NCI-H1930 (cell line): ENCODE measurements at places on chromosomes 6 and 20.

DNA sequence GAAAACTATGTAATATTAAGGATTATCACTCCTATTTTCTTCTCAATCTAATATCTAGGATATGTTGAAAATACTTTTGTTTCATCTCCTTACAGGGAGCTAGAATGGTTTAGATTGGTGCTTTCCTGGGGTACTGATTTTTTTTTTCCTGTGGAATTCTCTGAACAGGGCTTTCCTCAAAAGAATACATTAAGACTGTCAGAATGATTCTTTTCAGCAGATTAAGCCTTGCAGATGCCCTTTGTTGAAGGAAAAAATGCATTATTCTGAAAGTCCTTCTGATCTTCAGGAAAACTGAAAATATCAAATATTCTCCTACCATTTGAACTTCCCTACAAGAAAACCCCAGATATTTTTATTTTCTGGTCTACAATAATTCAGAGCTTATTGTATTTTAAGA, 178.9 kb downstream of the SOX4 start:
- no peak for DNase-seq

DNA sequence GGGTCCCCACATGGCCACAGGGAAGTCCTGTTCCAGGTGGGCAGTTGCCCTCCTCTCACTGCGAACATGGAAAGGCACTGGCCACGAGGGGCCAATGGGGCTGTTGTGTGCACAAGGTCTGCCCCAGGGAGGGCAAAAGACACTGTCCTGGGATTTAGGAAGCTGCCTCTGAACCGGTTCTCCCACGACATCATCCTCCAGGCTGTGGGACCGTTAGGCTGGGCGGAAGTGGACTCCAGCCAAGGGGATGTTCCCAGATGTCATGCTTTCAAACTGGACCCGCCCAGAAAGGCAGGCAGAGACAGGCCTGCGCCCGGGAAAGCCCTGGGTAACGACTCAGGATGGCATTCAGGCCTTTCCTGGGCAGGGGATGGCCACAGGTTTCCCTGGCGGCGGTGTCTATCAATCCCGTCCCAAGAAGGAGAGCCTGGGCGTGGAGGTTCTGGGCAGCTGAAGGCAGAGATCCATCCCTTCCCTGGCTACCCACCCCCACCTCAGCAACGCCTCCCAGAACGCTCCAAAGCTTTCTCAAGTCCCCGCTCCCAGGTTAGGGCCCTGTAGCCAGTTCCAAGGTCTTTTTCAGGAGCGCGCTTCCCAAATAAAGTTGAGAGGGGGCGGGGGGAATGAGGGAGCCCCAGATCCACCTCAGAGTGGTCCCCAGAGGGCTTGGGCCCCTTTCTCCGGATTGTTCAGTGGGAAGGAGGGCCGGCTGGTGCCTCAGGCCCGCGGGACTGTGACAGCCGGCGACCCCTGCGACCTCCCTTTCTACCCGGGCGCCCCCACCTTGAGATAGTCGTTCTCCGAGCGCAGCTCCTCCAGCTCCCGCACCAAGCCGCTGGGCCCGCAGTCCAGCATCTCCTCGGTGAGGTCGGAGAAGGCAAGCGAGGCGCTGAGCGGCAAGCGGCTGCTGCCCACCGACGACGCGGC, 13.8 kb upstream of the TLDC2 start:
- DNase-seq, result no peak

GRCh38 chr6:84774157-84774984, 10.0 kb upstream of the TBX18 start:
- peak; percentile 72 for DNase-seq

DNA sequence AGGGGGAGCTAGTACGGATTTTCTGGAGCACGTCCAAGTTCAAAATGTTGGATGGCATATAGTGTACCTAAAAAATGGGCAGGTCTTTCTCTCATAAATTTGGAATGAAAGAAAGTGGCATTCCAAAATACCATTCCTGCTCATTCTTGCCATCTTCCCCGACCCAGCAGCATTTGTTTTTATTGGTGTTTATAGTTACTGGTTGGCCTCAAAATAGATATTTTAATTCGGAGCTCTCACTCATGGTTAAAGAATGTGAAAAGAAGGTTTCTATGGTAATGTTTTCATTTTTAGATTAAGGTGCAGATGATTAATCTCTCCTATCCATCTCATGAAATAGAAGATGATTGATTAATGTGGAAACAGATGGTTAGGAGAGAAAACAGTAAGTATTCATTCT, 204.5 kb downstream of the HIVEP2 start:
- no peak for DNase-seq

DNA sequence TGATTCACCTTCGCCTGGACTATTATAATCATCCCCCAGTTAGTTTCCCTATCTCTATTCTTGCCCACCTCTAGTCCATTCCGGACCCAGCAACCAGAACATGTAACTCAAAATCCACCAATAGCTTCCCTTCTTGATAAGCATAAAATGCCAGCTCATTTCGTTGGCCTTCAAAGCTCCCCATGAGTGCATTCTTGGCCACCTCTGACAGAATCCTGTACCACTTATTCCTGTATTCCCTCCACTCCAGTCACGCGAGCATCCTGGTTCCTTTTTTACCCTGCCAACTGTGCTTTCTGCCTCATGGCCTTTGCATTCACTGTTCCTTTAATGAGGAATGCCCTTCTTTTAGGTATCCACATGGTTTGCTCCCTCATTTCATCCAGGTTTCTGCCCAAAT, 36.7 kb downstream of the CYP24A1 start:
- no peak for DNase-seq
